ENCODE measurements at places on chromosomes 4 and X.

- no peak for DNase-seq
These were observed 2230.7 kb downstream of the PCDH7 start for GRCh38 chr4:32950866-32951265.

DNA sequence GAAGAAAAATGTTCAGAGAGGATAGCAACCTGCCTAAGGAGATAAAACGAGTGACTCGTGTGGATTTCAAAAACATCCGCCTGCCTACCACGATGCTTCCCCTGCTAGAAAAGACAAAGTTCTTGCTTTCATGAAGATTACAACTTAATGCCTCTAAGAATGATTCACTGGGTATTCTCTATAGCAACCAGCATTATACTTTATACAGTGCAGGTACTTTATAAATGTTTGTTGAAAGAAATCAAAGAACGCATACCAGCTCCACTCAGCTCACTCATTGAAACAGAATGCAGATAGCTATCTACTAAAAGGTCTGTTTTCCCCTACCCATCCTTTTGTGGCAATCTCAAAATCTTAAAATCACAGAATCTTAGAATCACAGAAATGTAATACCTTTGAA lies 33.7 kb downstream of the GASK1B start:
- DNase-seq, result no peak

GRCh38 chrX:155144926-155145325 lies 71.3 kb upstream of the VBP1 start:
- no peak for DNase-seq

GRCh38 chr4:179272282-179272681 lies 1830.0 kb upstream of the AGA start:
- no peak for DNase-seq

- no peak for DNase-seq
These were observed 74.5 kb downstream of the UCHL1 start for GRCh38 chr4:41331224-41331623.

DNA sequence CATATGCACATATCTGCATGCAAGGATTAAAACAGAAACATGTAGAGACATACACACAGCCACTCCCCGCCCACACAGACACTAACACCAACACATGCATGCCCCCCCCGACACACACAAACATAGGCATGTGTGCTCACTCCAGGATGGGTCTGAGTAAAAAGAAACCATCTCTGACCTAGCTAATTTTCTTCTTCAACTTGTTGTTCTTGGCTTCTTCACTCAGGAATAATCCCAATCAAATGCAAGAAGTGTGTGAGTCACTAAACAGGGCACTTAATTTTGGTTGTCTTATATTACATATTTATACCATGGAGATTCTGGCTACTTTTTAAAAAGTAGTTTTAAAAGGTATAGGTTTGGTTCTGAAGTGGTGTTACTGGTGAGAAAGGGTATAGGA lies 28.3 kb downstream of the ENOX2 start:
- DNase-seq, result no peak

DNA sequence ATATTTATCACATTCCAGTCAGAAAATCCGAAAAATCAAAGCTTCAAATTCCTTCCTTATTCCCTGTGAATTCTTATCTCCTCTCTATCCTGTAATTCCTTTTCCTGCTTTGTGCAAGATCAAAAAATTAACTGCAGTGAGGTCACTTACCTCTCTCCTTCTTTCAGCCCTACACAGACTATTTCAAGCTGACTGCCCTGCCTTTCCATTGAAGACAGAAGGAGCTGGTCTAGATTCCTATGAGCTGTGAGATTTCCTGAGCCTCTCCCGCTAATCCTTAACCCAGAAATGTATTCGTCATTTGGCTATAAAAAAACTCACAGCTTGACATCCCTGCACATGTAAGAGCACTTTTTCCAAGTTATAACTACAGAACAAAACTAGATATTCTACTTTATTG lies 26.6 kb downstream of the TRIML2 start:
- no peak for DNase-seq

- DNase-seq, result no peak
These were observed 223.7 kb upstream of the DIPK2B start for GRCh38 chrX:45424326-45424725.

GRCh38 chr4:16607241-16608066 lies 291.0 kb downstream of the LDB2 start:
- DNase-seq, result no peak

DNA sequence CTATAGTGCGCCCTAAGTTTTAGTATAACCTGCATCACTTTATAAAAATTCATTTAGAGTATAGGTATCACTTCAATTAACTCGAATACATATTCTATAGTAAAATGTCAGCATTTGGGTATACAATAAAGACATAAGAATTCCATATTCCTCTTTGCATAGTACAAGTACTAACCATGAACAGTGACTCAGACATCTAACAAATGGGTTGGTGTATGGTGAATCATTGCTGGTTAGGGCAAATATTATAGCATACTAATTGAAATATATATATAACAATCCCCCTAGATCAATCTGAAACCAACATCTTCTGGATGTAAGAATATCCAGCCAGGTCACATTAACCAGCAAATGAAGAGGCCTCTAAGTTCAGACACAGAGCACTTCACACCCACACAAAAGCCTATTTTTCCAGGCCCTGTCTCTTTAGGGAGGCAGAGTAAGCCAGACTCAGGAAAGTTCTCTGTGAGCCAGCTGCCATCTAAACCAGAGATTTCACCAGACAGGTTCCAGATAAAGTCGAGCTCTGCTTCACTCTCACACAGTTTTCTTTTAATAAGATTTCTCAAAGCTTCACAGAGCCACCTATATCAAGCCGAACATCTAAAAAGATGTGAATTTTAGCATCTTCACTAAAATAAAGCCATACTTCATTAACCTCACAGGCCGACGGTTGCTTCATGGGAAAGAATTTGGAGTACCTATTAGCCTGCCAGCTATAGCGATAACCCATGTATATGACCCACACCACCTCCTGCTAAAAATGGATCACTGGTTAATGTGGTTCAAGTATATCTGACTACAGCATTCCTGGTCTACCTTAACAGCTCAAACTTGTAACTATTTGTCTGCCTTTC lies 200.0 kb upstream of the FTHL17 start:
- no peak for DNase-seq

- no peak for DNase-seq
These were observed 66.2 kb downstream of the BEX3 start for GRCh38 chrX:103442536-103442901.

- DNase-seq, result no peak
These were observed 314.1 kb downstream of the STK32B start for GRCh38 chr4:5365071-5366008.

GRCh38 chr4:89311433-89311832 lies 3.8 kb upstream of the GPRIN3 start:
- DNase-seq, result no peak

DNA sequence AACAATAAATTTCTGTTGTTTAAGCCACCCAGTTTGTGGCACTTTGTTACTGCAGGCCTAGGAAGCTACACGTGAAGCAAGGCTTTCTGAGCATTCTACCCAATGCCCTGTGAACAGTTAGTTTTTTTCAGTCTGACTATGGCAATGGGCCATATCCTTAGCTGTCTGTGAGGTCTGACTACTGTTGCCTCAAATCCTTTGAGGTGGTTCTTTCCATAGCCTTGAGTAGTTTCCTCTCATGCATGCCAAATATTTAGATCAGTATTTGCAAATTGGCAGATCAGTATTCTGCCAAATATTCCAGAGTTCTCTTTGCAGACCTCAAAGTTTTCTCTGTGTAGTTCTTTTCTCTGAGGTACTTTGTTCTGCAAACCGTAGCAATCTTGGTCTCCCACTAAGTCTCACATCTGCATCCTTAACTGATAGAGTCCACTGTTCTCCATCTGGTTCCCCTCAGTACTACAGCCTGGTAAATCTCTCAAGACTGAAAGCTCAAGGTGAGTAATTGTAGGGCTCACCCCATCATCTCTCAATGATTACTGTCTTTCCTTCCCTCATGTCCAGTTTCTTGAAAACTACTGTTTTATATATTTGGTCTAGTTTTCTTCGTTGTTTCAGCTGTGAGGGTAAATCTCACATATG lies 984.9 kb upstream of the INTU start:
- no peak for DNase-seq

GRCh38 chr4:114782415-114783214 lies 184.0 kb downstream of the UGT8 start:
- DNase-seq, result peak; percentile 54

DNA sequence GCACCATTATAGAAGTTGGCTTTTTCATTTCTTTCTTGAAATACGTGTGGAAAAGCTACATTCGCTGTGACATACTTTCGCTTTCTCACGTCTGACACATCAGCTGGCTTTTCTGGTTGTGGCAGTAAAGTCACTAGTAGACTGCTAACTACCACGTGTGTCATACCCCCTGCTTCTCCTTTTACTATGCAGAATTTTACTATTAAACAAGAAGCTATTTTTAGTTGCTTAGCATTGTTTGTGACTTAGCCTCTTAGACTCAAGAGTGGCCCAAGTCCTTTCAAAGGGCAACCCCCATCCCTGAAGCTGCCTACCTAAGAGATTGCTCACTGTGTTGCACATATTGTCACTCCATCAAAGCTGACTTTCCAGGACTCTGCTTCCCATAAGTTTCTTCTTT lies 2.1 kb upstream of the IL2 start:
- DNase-seq, result no peak

- DNase-seq, result no peak
These were observed 38.9 kb upstream of the PLAC8 start for GRCh38 chr4:83153417-83153816.

DNA sequence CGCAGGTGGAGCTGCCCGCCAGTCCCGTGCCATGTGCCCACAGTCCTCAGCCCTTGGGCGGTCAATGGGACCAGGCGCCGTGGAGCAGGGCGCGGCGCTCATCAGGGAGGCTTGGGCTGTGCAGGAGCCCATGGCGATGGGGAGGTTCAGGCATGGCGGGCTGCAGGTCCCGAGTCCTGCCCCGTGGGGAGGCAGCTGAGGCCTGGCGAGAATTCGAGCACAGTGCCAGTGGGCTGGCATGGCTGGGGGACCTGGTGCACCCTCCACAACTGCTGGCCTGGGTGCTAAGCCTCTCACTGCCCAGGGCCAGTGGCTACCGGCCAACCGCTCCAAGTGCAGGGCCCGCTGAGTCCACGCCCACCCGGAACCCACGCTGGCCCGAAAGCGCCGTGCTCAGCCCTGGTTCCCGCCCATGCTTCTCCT lies 646.5 kb downstream of the GABRG1 start:
- no peak for DNase-seq

GRCh38 chr4:113317523-113317922 lies 268.1 kb downstream of the ANK2 start:
- DNase-seq, result no peak

DNA sequence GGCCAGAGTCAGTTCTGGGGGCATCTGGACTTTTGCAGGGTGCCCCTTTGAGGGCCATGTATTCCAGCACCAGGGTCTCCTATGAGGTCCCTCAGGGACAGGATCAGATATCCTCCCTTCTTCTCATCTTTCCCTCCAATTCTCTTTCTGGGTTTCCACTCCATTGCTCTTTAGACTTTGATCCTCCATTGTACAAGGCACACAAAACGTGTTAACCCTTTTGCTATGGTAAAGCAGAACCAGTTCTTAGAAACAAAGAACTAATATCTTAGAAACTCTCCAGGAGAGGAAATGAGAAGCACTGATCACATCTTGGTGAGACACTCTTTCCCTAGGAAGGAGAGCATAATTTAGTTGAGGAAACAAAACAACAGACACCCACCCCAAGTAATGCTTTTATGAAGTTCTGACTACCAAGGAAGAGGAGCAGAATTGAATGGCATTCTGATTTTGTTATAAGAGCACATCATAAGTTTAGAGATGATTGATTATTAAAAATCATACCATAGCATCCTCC lies 200.7 kb upstream of the NPY2R start:
- no peak for DNase-seq

DNA sequence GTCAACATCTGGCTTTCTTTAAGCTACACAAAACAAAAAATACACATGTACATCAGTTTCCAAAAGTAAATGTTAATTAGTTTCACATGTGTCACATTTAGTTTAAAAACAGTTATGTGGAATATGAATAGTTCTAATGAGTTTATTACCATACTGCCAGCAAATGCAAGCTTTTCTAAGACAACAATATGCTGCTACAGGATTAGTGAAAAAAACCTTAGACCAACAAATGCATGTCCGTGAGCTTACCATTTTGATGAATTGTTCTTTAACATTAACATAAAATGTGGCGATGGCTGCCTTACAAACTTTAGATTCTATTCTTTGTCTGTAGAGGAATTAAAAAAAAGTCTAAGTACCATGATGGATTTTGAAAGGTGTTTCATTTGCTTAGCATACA lies 31.8 kb downstream of the CENPU start:
- no peak for DNase-seq

Data from eye (tissue), 1 donor.